Neural crest cell (in vitro differentiated cells): ENCODE measurements at places on chromosomes 7 and 10. TPM values are rescaled to one million over a fixed set of nuclear protein-coding genes. Genes with fewer than 3 reads are reported as not detected.

Gene PNLIPRP3
- not detected in 2 replicates for total RNA-seq

Gene UPK3B
- 0.77 TPM in 1 of 2 replicates, not detected in the other for total RNA-seq

Gene LRRN3
- total RNA-seq, result 6.1 and 7.1 TPM in 2 replicates

Gene MYH16
- total RNA-seq, result not detected in 2 replicates

Gene MPLKIP
- total RNA-seq, result 42.1 and 44.0 TPM in 2 replicates

Gene SSC4D
- 1.0 and 1.1 TPM in 2 replicates for total RNA-seq

Gene GRB10
- total RNA-seq, result 86.0 and 93.0 TPM in 2 replicates

Gene NET1
- 70.2 and 74.2 TPM in 2 replicates for total RNA-seq

- H3K4me1 ChIP-seq, result peaks cover 9% of the 10 kb centered on the region
- H3K4me3 ChIP-seq, result no peak overlapping the region
- no peak overlapping the region for H3K27ac ChIP-seq
- DNase-seq, result no peak
These were observed 19.1 kb upstream of the OGDHL start for GRCh38 chr10:49781247-49781646.

GRCh38 chr7:84025332-84025927 is 169.2 kb downstream of the SEMA3A start:
- no peaks in the 10 kb centered on the region for H3K27me3 ChIP-seq
- H3K36me3 ChIP-seq, result no peaks in the 10 kb centered on the region
- H3K4me3 ChIP-seq, result no peak overlapping the region
- DNase-seq, result no peak
- H3K27ac ChIP-seq, result peak overlapping the region; percentile 9
- peaks cover 22% of the 10 kb centered on the region for H3K4me1 ChIP-seq

DNA sequence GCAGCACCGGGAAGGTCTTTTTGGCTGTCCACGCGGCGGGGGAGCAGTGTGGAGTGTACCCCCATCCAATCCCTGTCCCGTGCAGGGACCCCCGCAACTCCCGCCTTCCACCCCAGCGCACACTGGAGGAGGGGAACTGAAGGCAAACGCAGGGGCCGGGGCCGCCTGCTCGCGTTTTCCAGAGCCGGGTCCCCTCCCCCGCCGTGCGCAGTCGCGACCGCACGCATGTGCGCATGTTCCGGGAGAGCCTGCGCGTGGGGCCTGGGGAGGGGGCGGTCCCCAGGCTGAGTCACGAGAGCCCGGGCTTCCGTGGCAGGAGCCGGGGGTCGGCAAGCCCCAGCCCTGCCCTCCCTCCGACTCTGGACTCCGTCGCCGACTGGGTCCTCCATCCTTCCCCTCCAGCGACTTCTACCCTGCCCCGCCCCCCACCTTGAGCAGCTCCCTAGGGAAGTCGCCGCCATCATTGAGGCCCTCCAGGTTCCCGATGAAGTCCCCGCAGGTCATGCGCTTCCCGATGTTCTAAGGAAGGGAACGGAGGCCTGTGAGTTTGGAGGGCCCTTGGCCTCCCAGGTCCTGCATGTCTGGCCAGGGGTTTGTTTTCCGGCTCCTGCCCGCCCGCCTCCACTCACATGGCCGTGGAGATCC is 8.0 kb downstream of the PSD start:
- no peak overlapping the region for H3K27ac ChIP-seq
- H3K4me3 ChIP-seq, result peak overlapping the region; percentile 87
- H3K36me3 ChIP-seq, result no peaks in the 10 kb centered on the region
- H3K4me1 ChIP-seq, result peaks cover 74% of the 10 kb centered on the region

DNA sequence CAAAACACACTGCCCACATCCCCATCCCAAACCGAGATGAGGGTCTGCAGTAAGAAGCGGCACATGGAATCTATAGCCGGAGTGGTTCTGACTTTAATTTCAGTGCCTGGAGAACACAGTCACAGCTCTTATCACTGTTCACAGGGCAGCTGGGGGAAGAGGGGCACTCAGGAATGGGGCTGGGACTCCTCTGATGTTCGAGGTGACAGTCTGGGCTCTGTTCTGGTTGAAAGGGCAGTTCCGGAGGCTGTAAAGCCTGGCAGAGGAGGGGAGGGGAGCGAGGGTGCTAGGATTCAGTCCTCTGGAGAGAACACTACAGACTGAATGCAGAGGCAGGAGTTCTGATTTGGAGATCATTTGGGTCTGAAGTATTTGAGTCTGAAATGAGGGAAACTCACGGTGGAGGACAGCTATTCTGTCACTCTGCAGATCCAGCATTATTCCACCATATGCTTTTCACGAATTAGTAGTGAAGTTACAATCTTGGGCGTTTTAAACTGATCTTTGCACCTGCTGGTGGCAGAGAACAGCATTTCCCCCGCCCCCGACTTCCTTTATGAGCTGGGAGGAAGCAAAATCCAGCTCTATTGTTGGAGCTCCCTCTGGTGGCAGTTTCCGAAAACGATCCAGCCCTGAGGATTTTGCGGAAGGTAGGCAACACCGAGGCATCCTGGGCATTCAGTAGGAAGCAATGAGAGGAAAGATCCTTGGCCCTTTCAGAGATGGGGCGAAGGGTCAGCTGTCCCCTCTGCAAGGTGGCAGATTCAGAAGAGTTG is 22.7 kb upstream of the KCNK18 start:
- peaks cover 18% of the 10 kb centered on the region for H3K4me1 ChIP-seq
- peaks cover 95% of the 10 kb centered on the region for H3K27me3 ChIP-seq

DNA sequence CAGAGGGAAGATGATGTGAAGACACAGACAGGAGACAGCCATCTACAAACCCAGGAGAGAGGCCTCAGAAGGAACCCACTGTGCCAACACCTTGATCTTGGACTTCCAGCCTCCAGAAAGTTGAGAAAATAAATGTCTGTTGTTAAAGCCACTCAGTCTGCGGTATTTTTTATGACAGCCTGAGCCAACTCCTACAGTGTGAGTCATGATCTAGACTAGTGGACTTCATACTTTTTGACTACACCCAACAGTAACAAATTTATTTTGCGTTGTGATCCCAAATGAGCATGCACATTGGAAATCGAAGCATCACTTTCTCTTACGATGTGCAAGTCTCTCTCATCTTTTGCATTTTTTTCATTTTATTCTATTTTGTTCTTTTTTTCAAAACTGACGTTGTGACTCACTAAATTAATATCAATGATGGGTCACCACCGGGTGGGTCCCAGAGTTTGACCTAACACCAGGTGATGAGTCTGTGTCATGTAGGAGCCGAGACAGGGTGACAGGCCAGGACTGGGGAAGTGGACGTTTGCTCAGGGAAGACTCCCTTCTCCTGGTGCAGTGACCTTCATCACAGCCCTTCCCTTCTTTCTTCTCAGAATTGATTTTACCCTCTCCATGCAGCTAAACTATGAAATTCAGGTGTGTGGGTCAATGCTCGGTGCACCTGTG is 28.9 kb downstream of the PHYH start:
- H3K4me3 ChIP-seq, result no peak overlapping the region
- H3K4me1 ChIP-seq, result peaks cover 20% of the 10 kb centered on the region
- DNase-seq, result no peak
- H3K27ac ChIP-seq, result no peak overlapping the region
- H3K27me3 ChIP-seq, result no peaks in the 10 kb centered on the region

DNA sequence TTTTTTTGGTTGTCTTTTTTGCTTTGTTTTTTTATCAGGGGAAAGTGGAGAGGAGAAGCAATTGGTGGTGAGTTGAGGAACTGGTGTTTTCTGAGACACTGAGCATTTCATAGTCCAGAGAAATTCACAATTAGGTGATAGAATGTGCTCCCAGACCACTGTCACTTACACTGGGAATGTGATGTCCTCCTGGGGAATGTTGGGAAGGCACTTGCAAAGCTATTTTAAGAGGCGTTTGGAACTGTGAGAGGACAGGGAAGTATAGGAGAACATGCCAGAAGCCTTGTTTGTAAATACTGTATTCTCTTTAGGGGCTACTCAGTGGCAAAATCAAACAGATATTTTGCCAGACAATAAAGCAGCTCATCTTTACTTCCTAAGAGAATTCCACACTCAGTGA is 16.0 kb downstream of the CHRM2 start:
- no peaks in the 10 kb centered on the region for H3K27me3 ChIP-seq
- no peak overlapping the region for H3K4me3 ChIP-seq

- H3K27ac ChIP-seq, result no peak overlapping the region
- peaks cover 7% of the 10 kb centered on the region for H3K4me1 ChIP-seq
- DNase-seq, result no peak
- no peak overlapping the region for H3K4me3 ChIP-seq
- peaks cover 34% of the 10 kb centered on the region for H3K36me3 ChIP-seq
- H3K27me3 ChIP-seq, result no peaks in the 10 kb centered on the region
These were observed 73.9 kb downstream of the KIAA1549 start for GRCh38 chr7:138907201-138907847.

DNA sequence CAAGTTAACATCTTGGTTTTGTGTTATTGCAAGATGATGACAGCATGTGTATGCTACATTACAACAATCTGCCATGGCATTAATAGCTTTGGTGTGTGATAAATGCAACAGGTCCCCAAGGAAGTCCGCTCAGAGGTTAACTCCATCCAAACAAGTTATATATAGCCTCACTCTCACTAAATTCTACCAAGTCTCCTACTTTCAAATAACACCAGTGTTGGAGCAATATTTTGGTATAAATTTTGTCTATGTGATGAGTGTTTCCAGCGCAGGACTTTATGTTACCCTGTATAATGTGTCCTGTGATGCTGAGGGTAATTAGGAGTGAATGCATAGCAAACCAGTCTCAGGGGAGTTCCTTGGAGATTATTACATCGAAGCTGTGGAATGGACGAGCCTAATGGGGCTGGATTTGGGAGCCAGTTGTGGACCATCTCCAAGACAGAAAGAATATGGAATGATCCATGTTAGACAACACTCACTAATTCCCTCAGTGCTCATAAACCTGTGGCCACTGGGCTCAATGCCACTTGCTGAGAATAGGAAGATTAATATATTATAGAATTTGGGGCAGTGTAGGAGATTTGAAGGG is 127.6 kb upstream of the CXCL12 start:
- no peaks in the 10 kb centered on the region for H3K27me3 ChIP-seq
- DNase-seq, result no peak
- peaks cover 4% of the 10 kb centered on the region for H3K4me1 ChIP-seq
- no peak overlapping the region for H3K27ac ChIP-seq
- no peaks in the 10 kb centered on the region for H3K36me3 ChIP-seq

GRCh38 chr10:50857579-50857978 is 27.8 kb downstream of the A1CF start:
- H3K27me3 ChIP-seq, result no peaks in the 10 kb centered on the region
- H3K4me1 ChIP-seq, result no peaks in the 10 kb centered on the region
- no peaks in the 10 kb centered on the region for H3K36me3 ChIP-seq
- no peak overlapping the region for H3K27ac ChIP-seq
- no peak overlapping the region for H3K4me3 ChIP-seq
- DNase-seq, result no peak

DNA sequence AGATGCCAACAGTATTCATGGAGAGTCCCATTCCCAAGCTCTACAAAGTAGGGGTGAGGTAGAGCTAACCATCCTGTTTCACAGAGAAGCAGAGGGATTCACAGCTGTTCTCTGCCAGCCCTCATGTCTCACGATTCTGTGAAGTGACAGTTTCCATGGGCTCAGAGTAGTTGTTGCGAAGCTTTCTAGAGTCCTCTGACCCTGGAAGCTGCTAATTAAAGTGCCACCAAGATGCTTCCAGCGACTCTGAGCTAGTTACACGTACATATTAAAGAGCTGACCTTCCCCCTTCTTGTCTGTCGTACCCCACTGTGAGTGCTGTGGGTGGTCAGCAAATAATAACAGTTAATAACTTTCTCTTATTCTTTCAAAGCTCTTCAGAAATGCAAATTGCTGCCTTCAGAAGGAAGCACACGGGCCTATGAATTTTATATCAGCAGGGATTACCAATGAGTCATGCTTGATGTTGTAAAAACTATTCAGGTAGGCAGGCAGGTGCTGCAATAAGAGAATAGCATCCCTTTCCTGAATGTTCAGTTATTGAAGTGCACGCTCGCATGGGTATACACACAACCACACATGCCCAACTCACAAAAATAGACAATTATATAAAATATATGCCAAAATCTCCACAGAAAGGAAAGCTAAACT is 34.1 kb downstream of the DNAJB9 start:
- no peak for DNase-seq
- no peak overlapping the region for H3K4me3 ChIP-seq
- no peak overlapping the region for H3K27ac ChIP-seq
- H3K4me1 ChIP-seq, result peaks cover 10% of the 10 kb centered on the region
- no peaks in the 10 kb centered on the region for H3K27me3 ChIP-seq

DNA sequence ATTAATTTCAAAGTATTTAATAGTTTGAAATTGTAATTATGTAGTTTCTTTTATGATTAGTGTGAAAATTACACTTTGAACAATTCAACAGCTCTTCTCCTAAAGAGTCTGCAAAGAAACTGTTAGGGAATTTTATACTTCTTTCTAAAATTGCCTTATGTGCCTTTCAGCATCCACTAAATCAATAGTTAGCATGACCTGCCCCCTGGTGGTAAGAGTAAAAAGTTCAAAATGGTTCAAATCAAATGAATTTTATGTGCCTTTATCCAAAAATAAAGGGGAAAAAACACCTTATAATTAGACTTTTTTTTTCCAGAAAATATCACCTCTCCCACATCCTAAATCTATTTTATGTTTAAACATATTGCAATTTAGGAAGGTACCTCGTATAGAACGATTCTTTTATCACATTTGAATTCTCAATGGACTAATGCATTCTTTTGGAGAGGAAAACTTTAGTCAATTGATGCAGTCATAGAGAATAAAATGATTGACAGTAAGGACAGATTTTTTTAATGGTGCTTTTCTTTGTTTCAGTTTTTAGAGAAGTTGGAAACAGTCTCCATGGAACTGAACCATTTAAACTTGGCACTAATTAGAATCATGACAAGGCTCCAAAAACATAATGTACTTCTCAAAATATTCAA is 163.7 kb downstream of the SEMA3D start:
- peak; percentile 52 for DNase-seq
- H3K4me3 ChIP-seq, result no peak overlapping the region
- H3K27ac ChIP-seq, result no peak overlapping the region
- no peaks in the 10 kb centered on the region for H3K27me3 ChIP-seq
- H3K36me3 ChIP-seq, result peaks cover 3% of the 10 kb centered on the region
- H3K4me1 ChIP-seq, result peaks cover 13% of the 10 kb centered on the region

DNA sequence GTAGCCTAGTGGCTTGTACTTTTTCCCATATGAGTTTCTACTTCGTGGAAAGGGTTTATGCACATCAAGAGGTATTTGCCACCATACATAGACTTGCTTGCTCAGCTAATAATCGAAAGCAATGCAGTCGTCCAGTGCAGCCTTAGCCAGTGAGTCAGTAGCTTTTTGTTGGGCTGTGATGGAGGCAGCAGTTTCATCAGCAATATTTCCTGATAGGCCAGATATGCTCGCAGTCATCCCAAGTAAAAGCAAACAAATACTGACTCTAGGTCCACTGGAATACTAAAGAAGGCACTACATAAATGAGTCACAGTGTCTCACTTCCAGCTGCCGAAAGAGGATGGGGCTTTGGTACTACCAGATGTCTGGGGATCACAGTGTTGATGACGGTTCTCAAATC is 2.1 kb upstream of the BNIP3 start:
- peak overlapping the region; percentile 85 for H3K4me3 ChIP-seq
- H3K27me3 ChIP-seq, result peaks cover 14% of the 10 kb centered on the region
- H3K27ac ChIP-seq, result no peak overlapping the region
- H3K4me1 ChIP-seq, result peaks cover 21% of the 10 kb centered on the region
- no peaks in the 10 kb centered on the region for H3K36me3 ChIP-seq
- DNase-seq, result no peak
